ENCODE measurements at places on chromosomes 7 and 10. TPM values are rescaled to one million over a fixed set of nuclear protein-coding genes. Genes with fewer than 3 reads are reported as not detected.

DNA sequence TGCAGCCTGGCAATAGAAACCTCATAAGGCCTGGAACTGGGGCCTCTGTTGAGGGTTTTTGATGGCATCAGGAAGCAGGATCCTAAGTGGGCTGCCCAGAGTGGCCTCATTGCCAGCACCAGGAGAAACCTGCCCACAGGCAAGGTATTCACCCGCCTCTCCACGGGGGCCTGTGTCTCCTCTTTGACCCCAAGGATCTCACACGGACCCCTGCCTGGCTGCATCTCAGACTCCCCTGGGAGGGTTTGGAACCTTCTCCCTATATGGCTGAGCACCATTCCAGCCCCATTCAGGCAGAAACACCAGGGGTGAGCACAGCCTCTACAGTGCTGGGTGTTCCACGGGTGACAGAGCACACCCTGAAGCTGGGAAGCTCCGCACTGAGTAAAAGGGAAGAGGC, 14.6 kb upstream of the C10orf71 start:
- DNase-seq: no peak

GRCh38 chr10:21721000-21721665, 187.1 kb downstream of the MLLT10 start:
- no peak for DNase-seq

- no peak for DNase-seq
Observed at GRCh38 chr7:104878577-104878976, 135.4 kb upstream of the KMT2E start.

DNA sequence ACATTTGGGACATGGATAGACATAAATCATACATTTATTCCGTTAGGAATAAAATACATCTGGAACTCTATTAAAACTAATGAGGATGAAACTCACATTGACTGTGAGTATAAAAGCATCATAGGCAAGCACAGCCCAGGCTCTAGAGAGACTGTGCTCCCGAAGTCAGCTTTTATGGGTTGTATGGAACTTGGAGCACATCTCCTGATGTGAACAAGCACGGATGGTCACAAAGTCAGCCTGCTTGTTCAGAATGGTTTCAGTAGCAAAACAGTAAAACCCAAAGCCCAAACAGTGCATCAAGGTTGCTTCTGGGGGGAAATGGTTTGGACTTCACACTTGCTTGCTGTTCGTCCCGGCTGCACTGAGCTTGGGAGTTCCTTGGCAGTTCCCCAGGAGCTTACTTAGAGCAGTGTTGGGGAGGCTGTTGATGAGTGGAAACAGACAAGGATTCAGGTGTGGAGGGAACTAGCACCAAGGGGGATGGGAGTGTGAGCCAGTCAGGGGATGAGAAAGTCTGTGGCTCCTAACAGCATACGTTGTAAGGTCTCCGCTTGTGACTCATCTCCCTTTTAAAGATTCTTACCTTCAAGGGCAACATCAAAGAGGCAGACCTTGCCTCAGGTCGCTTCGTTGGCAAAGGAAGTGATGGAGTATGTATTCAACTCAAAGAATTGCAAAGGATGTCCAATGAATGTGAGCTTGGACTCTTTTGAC, 19.7 kb upstream of the ITGA8 start:
- DNase-seq: no peak

DNA sequence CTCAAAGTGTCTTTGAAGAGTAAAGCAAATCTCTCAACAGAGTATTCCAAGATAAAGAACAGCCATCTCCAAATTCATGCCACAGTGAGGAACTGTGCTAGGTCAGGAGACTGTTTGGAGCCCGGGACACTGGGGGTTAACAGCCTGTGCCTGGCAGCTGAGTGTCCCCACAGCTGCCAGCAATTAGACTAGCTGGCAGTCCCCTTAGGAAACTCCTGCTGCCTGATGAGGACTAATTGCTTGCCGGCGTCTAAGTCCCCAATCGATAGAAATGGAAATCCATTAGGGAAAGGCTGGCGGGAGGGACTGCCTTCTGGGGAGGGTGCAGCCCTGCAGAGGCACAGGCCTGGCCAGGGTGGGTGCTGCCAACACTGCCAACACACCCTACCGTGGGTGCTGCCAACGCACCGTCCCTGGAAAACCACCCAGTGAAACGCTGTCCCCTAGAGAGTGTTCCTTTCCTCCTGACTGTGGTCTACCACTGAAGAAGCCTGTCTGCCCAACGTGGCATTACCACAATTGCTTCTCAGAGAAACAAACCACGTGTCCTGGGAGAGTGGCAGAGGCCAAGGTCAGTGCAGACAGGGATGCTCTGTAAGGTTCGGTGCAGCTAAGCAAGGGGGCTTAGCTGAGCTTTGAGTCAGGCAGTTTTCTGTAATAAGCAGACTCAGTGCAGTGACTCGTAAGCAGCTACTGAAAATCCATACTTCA, 60.8 kb downstream of the XRCC2 start:
- no peak for DNase-seq

DNA sequence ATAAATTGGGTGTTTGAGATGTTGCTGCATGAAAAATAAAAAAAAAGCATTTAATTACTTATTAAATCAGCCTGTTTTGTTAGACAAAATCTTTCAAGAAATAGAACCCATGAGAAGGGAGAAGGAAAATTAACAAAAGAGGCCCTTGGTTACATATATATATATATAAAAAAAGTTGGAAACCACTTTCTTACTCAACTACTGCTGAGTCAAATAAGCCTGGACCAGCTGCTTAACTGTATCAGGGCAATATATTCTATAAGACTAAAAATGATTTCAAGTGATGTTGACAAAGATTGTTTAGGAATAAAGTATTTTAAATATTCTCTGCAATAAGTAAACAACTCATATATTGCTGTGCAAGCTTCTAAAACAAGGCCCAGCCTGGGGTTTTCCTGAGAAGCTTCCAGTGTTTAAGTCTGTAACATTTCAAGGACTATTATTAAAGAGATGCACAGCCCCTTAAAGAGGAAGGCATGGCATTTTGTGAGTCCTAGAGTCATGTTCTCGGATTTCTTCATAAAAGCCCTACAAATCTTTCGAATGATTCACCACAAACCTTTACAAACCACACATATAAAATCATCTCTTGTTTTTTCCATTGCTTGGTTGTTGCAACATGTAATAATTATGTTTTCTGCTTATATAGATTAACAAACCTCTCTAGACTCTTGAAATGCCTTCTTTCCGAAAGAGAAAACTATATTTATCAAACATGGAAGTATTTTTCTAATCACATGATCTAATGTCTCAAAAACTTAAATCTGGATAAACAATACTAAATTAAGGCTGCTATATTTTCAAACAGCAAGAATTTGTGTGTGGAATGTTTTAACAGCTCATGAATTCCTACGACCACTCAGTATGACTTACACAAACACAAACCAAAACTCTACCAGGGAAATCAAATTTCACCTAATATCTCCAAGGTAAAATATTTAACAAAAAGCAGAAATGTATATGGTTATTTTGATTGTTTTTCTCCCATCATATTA, 14.3 kb downstream of the JAZF1 start:
- no peak for DNase-seq

DNA sequence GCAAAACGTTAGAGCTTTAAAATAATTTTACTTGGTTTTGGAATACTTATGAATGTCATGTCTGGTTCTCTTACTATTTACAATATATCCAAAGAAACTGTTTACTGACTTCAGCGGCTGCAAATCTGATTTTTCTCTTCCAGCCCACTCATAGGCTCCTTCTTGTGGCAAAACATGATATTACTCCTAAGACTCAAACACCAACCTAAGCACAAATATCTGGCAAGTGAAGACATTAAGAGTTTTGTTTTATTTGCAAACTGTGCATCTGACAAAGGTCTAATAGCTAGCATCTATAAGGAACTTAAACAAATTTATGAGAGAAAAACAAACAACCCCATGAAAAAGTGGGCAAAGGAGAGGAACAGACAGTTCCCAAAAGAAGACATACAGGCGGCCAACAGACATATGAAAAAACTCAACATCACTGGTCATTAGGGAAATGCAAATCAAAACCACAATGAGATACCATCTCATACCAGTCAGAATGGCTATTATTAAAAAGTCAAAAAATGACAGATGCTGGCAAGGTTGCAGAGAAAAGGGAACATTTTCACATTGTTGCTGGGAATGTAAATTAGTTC, 20.3 kb upstream of the GJC3 start:
- no peak for DNase-seq

- no peak for DNase-seq
Observed at GRCh38 chr7:55069271-55069792, 50.5 kb downstream of the EGFR start.

DNA sequence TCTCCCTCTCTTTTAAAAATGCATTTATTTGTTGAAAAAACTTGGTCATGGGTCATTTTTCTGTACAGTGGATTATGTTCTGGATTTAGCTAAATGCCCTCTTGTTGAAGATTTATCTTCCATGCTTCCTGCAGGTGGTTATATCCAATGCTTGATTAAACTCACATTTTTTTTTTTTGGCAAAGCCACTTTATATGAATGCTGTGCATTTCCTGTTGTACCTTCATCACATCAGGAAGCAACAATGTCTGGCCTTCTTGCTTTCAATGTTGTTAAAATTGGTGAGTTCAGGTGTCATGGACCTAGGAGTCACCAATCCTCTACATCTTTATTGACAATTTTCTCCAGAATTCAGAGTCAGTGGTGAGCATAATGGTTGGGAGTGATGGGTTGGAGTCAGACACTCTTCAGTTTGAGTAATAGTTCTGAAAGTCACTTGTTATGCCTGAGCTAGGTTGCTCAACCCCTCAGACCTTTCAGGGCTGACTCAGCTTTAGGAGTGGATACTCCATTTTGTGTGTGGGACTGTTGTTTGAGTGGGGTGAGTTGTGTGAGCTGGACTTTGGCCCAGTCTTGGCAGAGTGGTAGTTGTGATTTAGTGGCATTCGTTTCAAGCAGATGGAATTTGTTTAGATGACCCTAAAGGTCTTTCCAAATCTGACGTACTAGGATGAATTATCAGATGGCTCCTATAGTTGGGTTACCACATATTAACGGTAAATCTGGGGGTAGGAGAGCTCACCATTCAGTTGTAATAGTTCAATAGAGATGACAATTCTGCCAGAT, 213.5 kb upstream of the ZNF32 start:
- DNase-seq: no peak

- no peak for DNase-seq
Observed at GRCh38 chr7:20748853-20749252, 37.8 kb downstream of the SP8 start.

DNA sequence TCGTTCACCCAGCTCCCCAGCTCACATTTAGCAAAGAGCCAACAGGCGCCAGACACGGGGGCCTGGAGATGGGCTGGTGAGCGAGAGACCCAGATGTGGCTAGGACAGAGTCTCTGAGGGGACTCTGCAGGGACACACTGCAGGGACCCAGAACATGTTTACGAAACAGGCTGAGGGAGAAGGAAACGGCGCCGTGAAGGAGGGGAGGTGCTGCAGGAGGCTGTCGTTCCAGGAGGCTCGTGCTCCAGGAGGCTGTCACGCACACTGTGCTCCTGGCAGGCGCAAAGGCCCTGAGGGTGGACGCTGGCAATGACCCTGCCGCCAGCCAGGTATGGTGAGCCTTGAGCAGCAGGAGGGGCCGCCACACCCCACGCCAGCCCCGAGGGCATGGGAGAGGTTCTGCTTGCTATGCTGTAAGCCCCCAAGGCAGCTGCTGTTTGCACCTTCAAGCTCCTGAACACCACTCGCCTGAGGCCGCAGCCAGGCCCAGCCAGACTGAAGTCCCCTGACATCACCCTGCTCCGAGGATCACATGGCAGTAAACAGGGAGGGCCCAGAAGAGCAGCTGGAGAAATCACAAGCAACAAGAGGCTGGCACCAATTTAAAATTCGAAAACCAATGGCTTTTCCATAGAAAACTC, 27.3 kb downstream of the ADAP1 start:
- no peak for DNase-seq

DNA sequence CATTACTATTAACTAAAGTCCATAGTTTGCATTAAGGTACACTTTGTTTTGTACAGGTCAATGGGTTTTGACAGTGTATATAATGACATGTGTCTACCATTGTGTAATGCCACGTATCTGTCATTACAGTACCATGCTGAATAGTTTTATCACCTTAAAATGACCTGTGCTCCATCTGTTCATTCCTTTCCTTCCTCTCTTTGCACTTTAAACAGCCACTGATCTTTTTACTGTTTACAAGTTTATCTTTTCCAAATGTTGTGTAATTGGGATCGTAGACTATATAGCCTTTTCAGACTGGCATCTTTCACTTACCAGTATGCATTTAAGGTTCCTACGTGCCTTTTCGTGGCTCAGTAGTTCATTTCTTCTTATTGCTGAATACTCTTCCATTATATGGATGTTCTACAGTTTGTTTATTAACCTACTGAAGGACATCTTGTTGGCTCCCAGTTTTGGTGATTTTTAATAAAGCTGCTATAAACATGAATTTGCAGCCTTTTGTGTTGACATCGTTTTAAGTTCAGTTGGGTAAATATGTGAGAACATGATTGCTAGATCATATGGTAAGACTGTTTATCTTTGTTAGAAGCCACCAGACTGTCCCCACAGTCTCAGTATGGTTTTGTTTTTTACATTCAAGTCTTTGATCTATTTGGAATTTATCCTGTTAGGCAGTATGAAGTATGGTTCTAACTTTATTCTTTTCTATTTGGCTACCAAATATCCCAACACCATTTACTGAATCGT, 24.7 kb downstream of the STAM start:
- no peak for DNase-seq

DNA sequence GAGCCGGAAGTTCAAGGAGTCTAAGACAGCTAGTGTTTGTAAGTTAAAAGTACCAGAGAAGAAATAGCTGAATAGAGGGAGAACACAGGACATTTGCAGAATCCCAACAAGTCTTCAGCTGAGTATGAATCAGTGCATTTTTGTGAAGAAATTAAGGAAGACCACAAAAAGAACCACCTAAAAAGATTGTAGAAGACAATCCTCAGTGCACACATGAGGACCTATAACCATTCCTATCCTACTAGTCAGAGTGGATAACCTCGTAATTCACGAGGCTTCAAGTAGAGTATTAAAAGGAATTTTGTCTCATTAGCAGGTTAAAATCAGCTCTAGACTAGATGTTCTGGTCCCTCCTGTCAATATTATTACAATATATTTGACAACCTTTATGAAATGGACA, 295.4 kb upstream of the KAT6B start:
- no peak for DNase-seq

GRCh38 chr7:22326181-22326580, 30.8 kb downstream of the RAPGEF5 start:
- no peak for DNase-seq

DNA sequence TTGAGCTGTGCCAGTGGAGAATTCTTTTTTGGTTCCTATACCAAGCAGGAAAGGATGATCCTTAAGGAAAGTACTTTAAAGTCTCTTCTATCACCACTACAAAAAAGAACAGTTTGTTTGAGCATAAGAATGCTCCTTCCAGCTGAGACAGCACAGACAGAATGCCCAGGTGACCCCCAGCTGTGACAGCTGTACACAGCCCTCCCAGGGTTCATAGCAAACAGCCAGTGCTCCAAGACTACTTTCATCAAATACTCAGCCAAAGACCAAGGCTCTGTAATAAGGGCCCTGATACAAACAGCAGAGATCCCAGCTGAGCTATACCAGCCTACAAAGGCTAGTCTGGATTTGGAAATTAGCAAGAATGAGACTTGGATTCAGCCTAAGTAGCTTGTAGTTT, 65.7 kb downstream of the NXPH1 start:
- DNase-seq: no peak

Gene UPK3B
- total RNA-seq: 3.4 TPM

Gene HOXA1
- total RNA-seq: 0.55 TPM

Gene TCERG1L
- not detected for total RNA-seq

Gene NODAL
- total RNA-seq: not detected

Gene CCDC172
- not detected for total RNA-seq

Gene RHEB
- 30.5 TPM for total RNA-seq

Gene MBL2
- not detected for total RNA-seq

Gene LIPK
- not detected for total RNA-seq

Gene AOAH
- total RNA-seq: 1.4 TPM

Data from activated B cell treated with CpG ODN at 0.5 μM for 24 hours (primary cell).